ENCODE measurements at places on chromosomes 16 and 17. TPM values are rescaled to one million over a fixed set of nuclear protein-coding genes. Genes with fewer than 3 reads are reported as not detected.

ANKRD40CL gene
- total RNA-seq, result not detected

GRCh38 chr16:89201439-89202377 lies 1.4 kb upstream of the SLC22A31 start:
- no peak overlapping the region for H3K27ac ChIP-seq
- peaks cover 17% of the 10 kb centered on the region for H3K4me1 ChIP-seq
- no peaks in the 10 kb centered on the region for H3K36me3 ChIP-seq
- no peak for DNase-seq

DNA sequence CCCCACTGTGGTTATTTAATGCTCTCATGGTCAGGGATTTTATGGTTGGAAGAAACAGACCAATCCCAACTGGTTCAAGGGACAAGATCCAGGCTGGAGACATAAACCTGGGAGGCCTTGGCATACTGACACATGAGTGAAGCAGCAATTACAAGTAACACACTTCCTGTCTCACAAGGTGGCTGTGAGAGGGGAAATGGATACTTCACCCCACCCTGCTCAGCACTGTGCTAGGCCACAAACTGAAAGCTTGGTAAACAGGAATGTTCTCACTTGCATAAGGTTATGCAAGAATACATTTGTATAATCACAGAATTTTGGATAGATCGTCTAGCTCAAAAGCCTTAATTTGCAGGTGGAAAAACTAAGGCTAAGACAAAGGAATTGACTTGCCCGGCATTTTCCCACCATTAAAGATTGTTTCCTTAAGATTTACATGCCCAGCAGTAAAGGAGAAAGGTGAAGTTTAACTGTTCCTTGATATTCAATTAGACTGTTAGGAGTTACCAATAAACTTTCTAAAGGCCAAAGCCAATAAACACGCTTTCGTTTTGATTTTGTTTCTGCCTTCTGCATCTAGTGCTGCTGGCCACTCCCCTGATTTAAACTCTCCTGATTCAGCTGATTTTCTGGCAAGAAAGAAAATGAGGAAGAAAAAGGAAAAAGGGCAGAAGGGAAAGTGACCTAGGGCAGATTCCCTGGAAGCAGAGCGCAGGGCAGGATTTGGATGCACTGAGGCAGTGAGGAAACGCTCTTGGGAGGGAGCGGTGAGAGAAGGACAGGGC lies 215.6 kb upstream of the CDH5 start:
- H3K4me1 ChIP-seq, result no peaks in the 10 kb centered on the region
- no peak overlapping the region for H3K4me3 ChIP-seq
- H3K27ac ChIP-seq, result no peak overlapping the region
- no peaks in the 10 kb centered on the region for H3K27me3 ChIP-seq

- H3K4me1 ChIP-seq, result peaks cover 30% of the 10 kb centered on the region
- H3K4me3 ChIP-seq, result no peak overlapping the region
- H3K27ac ChIP-seq, result peak overlapping the region; percentile 31
- no peaks in the 10 kb centered on the region for H3K36me3 ChIP-seq
- H3K27me3 ChIP-seq, result no peaks in the 10 kb centered on the region
- no peak for DNase-seq
These were observed 4.8 kb downstream of the PPM1D start for GRCh38 chr17:60604686-60605334.

GRCh38 chr16:56614549-56614991 lies 6.2 kb downstream of the MT2A start:
- no peaks in the 10 kb centered on the region for H3K4me1 ChIP-seq
- no peak overlapping the region for H3K27ac ChIP-seq
- no peaks in the 10 kb centered on the region for H3K27me3 ChIP-seq
- H3K4me3 ChIP-seq, result no peak overlapping the region
- DNase-seq, result no peak
- H3K36me3 ChIP-seq, result no peaks in the 10 kb centered on the region

GRCh38 chr16:50494501-50495491 lies 53.4 kb upstream of the NKD1 start:
- H3K4me1 ChIP-seq, result no peaks in the 10 kb centered on the region
- DNase-seq, result no peak
- no peak overlapping the region for H3K4me3 ChIP-seq

DNA sequence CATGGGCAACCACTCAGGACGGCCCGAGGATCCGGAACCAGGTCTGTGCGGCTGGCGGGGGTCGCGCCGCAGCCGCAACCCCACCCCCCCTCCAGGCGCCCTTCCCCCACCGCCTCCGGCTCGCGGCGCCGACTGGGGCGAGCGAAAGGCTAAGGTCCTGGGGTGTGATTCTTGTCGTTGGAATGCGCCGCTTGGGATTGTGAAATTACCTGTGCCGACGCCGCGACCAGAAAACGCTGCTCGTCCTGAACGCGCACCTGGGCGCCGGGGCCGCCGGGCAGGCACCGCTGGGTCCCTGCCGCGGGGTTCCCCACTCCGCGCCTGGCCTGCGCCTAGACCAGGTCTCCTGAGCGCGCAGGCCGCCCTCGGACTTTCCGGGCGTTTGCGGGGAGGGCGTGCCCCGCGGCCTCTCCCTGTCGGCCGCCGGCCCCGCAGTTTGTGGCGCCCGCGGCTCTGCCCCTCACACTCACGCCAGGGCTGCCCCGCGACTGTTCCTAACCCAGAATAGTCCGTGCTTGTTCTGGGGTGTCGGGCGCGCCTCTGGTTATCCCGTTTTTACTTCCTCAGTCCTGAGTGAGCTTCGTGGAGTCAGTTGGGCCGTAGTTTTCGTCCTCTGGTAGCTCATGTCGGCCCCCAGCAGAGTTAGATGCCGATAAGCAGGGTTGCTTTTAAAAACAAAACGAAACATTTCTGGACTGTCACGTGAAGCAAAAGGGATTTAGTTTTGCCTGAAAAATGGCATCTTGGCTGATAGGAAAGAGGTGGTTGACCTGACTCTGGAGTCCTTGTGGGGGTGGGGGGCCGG lies 147.2 kb downstream of the SPECC1 start:
- no peaks in the 10 kb centered on the region for H3K4me1 ChIP-seq
- no peaks in the 10 kb centered on the region for H3K27me3 ChIP-seq
- no peak for DNase-seq
- no peaks in the 10 kb centered on the region for H3K36me3 ChIP-seq
- H3K4me3 ChIP-seq, result peak overlapping the region; percentile 67

HSD17B1 gene
- 0.78 TPM for total RNA-seq

DNA sequence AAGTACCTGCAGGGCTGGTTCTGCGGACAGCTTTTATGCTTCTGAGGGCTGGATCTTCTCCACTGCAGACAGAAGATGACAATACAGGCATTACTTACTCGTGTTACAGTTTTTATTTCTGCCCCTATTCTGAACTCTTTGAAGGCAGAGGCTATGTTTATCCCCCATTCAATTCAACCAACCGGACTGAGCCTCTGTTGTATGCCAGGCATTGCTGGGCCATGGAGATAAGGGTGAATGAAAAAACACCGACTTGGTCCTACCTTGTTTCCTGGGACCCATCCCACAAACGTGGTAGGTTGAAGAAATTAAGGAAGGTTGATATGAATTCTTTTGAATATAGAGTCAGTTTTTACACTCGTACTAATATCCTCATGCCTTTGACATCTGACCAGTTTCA lies 10.0 kb upstream of the HP start:
- H3K36me3 ChIP-seq, result peaks cover 22% of the 10 kb centered on the region
- H3K27ac ChIP-seq, result no peak overlapping the region
- H3K4me1 ChIP-seq, result no peaks in the 10 kb centered on the region
- no peak overlapping the region for H3K4me3 ChIP-seq

CIBAR2 gene
- not detected for total RNA-seq

DNA sequence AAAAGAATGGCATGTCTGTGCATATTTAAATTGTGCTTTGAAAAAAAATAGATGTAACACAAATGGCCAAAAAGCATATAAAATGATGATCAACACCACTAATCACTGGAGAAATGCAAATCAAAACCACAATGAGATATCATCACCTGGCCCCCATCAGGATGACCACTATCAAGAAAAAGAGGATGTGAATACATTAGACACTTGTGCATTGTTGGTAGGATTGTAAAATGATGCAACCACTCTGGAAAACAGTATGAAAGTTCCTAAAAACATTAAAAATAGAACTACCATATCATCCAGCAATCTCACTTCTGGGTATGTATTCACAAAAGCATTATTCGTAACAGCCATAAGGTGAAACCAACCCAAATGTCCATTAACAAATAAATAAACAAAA lies 91.5 kb downstream of the SPAG9 start:
- H3K4me3 ChIP-seq, result no peak overlapping the region
- DNase-seq, result no peak
- H3K27ac ChIP-seq, result no peak overlapping the region
- H3K4me1 ChIP-seq, result no peaks in the 10 kb centered on the region

DNA sequence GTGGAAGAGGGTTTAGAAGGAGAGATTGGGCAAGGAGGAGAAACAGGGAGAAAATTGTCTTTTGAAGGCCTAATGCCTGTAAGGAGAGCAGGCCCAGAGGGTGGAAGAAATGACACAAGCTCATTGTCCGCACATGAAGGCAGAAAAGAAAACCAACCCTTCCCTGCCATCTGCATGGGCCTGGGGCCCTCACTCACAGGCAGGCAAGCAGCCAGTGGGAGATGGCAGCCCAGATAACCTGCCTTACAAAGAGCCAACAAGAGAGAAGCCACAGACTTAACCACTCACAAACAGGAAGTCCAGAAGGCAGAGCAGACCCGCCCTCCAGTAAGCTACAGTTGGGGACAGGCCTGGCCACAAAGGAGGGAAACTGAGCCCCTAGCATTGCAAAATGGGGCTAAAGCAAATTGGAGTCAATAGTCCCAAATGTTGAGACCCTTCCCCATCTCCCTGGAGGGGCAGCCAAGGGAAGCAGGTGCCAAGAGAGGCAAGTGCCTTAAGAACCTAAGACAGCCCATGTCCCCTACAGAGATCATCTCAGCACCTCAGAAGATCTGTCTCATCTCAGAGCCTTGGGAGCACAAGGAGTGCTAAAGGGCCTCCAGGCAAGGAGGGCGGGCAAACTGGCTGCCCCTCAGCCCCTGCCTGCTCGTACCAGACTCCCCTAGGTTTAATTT lies 7.3 kb upstream of the TSPOAP1 start:
- no peak overlapping the region for H3K4me3 ChIP-seq
- H3K4me1 ChIP-seq, result no peaks in the 10 kb centered on the region
- DNase-seq, result no peak
- H3K27me3 ChIP-seq, result no peaks in the 10 kb centered on the region
- H3K27ac ChIP-seq, result peak overlapping the region; percentile 68

MILR1 gene
- total RNA-seq, result 5.0 TPM

DNA sequence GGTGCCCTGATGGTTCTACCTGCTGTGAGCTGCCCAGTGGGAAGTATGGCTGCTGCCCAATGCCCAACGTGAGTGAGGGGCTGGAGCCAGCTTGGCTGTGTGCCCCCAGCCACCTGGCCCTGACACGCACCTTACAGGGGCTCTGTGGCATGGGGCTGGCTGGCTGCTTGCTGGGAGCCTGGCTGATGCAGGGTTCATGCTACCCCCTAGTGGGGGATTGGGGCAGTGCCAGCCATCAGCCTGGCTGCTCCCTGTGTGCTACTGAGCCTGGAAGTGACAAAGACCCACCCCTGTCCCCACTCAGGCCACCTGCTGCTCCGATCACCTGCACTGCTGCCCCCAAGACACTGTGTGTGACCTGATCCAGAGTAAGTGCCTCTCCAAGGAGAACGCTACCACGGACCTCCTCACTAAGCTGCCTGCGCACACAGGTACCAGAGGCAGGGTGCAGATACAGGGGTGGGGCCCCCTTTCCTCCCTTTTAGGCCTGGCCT lies 5.7 kb downstream of the GRN start:
- H3K27me3 ChIP-seq, result no peaks in the 10 kb centered on the region
- no peaks in the 10 kb centered on the region for H3K4me1 ChIP-seq
- H3K4me3 ChIP-seq, result no peak overlapping the region
- H3K27ac ChIP-seq, result no peak overlapping the region
- no peak for DNase-seq

DNA sequence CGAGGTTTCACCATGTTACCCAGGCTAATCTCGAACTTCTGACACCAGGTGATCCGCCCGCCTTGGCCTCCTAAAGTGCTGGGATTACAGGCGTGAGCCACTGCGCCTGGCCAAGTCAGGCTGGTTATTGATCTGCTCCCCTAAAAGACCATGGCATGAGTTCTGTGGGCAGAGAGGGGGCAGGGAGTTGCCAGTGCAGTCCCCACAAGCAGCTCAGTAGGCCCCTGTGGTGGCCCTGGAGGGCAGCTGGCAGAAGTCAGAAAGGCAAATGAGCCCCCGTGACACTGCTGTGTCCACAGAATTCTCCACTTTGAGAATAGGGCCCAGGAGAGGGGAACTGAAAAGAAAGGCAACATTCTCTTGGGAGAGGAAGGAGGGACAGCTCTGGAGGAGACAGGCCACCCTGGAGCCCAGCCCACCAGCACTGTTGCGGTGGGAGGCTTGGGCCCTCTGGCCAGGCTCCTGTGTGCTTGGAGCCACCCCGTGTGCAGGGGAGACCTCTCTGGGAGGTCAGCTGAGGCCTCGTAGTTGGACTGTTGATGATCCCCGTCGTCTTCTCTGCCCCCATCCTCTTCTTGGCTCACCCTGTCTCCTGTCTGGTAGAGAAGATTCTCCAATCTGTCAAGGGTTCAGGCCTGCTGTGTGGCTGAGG lies 2.1 kb upstream of the AMDHD2 start:
- no peaks in the 10 kb centered on the region for H3K27me3 ChIP-seq
- peaks cover 2% of the 10 kb centered on the region for H3K36me3 ChIP-seq
- peak overlapping the region; percentile 98 for H3K27ac ChIP-seq
- no peak for DNase-seq
- no peak overlapping the region for H3K4me3 ChIP-seq

- no peak for DNase-seq
- H3K27me3 ChIP-seq, result no peaks in the 10 kb centered on the region
- H3K36me3 ChIP-seq, result no peaks in the 10 kb centered on the region
- H3K4me1 ChIP-seq, result no peaks in the 10 kb centered on the region
- no peak overlapping the region for H3K27ac ChIP-seq
These were observed 344.9 kb downstream of the CPPED1 start for GRCh38 chr16:12458591-12459358.

MFSD11 gene
- total RNA-seq, result 29.3 TPM

DNA sequence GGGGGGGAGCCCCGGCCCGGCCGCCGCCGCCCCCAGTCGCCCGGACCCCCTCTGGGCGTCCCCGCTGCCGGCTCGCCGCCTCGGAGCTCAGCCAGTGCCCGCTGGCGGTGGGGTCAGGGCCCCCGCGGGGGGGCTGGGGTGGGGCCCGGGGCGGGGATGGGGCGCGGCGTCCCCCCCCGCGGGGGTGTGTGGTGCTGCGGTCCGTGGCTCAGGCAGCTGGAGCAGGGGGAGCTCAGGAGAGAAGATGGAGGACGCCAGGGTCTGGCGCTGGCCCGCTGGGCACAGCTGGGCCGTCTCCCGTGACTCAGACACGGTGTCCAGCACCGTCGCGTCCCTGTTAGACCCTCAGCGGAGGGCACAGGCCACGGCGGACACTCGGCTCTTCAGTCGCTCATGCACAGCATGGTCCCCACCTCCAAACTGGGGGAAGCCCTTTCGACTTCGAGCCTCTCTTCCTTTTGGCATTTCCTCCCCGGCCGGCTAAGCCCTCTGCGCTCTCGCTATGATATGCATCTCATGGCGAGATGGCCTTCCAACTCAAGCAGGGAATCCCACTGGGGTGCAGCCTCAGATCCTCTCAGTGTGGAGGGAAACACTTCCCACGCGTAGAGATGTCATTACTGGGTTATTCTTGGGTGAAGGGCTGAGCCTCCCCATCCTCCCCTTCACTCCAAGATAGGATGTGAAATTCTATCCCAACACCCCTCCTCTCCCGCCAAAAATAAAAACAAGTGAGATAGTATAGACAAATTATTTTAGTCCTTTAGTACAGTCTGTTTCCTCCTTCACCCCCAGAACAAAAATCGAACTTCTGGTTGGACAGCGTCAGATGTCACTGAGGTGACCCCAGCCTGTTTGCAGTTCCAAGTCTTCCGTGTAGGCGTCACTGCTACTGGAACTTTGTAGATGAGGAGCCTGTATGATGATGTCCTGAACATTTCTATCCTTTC lies 522 bp upstream of the VEZF1 start:
- H3K4me3 ChIP-seq, result peak overlapping the region; percentile 91
- no peak for DNase-seq
- H3K27me3 ChIP-seq, result no peaks in the 10 kb centered on the region

CDRT4 gene
- total RNA-seq, result not detected

All from right atrium auricular region (tissue), 2 donors.